ENCODE measurements at places on chromosomes 16 and 17.
A peak's percentile ranks its signal among the peaks of the same experiment; 100 is the strongest.

GRCh38 chr17:80308692-80309517, 48.3 kb downstream of the RNF213 start:
- DNase-seq = no peak

DNA sequence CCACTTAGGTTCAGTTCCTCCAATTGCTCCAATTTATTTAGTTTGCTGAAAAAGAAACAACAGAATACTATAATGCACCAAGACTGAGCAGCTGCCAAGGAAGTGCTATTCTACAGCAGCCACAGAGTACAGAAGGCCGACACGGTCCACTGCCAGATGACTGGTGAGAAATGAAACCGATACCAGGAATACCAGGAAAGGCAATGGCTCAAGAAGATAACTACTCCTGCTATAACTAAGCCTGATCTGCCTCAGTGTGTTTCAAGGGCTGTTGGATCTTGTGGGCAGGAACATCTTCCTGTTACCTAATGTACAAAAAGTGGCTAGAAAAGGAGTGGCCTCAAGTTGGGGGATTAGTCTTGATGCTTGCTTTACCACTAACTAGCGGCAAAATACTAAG, 32.8 kb downstream of the MARVELD3 start:
- DNase-seq = no peak

DNA sequence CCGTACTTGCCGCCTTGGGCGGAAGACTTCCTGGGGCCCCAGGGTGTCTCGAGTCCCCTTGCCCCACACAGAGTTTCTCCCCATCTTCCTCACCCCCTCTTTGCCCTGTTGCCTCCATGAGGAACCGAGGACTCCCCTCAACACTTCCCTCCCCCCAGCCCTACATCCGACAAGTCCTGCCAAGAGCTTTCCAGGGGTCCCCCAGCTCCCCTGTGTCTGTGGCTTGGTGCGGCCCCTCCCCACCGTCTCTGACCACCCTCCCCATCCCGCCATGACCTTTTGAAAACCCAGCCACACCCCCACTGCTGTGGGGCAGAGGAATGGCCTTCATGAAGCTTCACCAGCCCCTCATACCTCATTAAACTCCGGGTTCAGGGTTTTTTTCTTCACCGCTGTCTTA, 11.4 kb downstream of the SCGB1C2 start:
- DNase-seq = no peak

DNA sequence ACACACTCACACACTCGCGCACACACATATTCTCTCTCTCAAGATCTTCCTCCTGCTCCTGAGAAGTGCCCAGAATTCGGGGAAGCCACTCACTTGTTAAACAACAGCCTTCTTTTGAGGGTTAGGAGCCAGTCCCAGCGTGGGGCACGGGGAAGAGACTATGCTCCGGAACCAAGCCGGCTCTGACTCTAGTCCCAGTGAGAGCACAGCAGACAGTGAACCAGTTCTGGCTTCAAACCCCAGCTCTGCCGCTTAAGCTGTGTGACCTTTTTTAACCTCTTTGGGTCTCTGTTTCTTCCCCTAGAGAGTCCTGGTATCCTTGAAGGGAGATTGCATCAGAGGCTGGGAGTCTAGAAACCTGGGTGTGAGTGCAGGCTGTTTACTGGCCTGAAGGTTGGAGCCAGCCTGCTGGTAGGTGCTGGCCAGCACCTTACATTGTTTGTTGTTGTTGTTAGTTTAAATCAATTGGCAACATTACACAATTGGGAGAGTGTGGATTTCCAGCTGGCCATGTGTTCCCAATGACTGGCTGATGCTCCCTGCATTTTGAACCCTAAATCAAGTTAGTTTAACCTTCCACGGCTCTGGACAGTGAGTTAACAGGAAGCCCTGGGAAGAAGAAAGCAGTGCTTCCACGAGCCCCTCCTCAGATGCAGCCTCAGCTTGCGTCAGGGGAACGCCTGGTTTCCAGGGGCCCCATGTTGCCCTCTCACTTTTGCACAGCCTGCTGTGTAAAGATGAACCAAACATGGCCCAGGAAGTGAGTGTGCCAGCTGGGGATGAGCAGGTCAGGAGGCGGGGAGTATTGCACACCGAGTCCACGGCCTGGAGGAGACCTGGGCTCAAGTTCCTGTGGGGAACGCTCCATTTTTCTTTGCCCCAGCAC, 71.5 kb downstream of the GAS7 start:
- peak; percentile 61 for DNase-seq

GRCh38 chr17:6147042-6147441, 76.9 kb downstream of the WSCD1 start:
- DNase-seq = no peak

- no peak for DNase-seq
These were observed 333.6 kb downstream of the SHISA9 start for GRCh38 chr16:13234999-13235398.

- no peak for DNase-seq
These were observed 368.6 kb downstream of the CDH13 start for GRCh38 chr16:82995286-82995923.

DNA sequence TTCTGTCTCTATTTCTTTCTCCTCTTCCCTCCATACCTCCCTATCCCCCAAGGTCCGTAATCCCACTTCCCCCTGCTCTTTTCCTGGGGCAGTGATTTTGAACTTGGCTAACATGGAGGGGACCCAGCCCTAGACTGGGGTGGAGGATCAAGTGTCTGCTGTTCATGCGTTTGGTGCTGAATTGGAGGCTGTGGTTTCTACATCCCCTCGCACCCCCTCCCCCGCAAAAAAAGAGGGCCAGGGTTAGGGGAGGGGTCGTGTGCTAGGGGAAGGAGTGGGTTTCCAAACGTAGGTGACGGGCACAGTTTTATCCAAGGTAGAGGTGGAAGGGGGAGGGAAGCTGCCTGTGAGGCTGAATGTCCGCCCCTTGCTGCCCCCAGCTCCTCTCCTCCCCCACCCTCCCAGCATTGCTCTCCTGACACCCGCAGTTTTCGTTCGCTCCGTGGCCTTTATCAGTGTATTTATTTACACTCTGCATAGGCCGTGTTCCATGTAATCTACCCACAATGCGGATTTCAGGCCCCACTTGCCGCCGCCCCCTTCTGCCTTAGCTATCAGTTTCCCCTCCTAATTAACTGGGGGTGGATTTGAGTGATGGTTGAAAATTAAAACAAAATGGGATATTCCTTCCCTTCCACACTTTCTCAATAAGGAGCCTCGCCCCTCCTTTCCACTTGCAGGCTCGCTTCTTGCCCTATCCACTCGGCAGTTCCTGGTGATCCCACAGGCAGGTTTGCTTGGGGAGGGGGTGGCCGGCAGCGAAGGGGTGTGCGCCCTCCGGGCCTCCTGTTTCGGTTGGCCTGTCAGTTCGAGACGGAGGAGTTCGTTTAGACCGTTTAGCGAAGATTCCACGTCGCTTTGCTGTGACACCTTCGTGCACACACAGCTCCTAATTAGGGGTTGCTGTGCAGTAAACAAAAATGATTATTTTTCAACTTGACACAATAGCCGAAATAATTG, 2.0 kb downstream of the GNAO1 start:
- DNase-seq = no peak

Measured in right forelimb (tissue), 1 donor.